ENCODE measurements at places on chromosomes 1 and 21. TPM values are rescaled to one million over a fixed set of nuclear protein-coding genes. Genes with fewer than 3 reads are reported as not detected.

DNA sequence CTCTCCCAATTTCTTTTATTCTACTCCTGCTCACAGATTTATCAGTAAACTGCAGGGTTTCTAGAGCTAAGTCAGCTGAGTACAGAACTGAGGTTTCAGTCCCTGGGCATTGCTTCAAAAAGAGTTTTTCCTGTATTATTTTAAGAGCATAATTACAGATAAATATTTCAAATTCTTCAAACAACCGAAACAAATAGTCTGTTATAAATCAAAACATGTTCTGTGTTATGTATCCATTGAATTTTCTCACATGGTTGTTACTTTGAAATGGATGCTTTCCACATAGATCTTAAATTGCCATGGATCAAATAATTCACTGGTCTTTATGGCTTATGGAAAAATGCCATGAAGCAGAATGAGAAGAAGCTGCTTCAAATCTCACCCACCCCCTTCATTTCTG, 64.5 kb downstream of the LRRC8C start:
- DNase-seq, result no peak
- H3K4me1 ChIP-seq, result peaks cover 9% of the 10 kb centered on the region
- H3K27me3 ChIP-seq, result no peaks in the 10 kb centered on the region
- H3K36me3 ChIP-seq, result no peaks in the 10 kb centered on the region

Gene ATP6V1G3
- not detected for total RNA-seq

Gene RHEX
- 1.2 TPM for total RNA-seq

GRCh38 chr1:208369658-208370057, 125.5 kb upstream of the PLXNA2 start:
- no peaks in the 10 kb centered on the region for H3K36me3 ChIP-seq
- H3K4me3 ChIP-seq, result no peak overlapping the region
- peaks cover 6% of the 10 kb centered on the region for H3K27me3 ChIP-seq
- H3K4me1 ChIP-seq, result no peaks in the 10 kb centered on the region
- no peak for DNase-seq

- H3K36me3 ChIP-seq, result no peaks in the 10 kb centered on the region
- H3K4me1 ChIP-seq, result peaks cover 18% of the 10 kb centered on the region
- no peak overlapping the region for H3K4me3 ChIP-seq
- no peaks in the 10 kb centered on the region for H3K27me3 ChIP-seq
- no peak overlapping the region for H3K27ac ChIP-seq
Observed at GRCh38 chr1:55572878-55573734, 357.9 kb upstream of the USP24 start.

DNA sequence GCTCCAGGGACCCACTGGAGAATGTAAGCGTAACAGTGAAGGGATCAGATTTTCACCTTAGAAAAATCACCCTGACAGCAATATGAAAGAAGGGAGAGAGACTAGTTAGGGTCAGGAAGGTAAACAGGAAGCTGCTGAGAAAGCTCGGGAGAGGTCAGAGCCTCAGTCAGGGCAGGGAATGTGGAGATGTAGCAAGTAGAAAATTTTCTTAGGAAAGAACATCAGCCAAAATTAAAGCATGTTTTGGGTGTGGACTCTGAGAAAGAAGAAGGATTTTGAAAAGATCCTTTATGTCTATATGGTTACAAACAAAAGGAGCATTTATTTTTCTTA, 16.7 kb upstream of the ERICH3 start:
- H3K36me3 ChIP-seq, result no peaks in the 10 kb centered on the region
- H3K4me3 ChIP-seq, result no peak overlapping the region
- DNase-seq, result no peak
- no peaks in the 10 kb centered on the region for H3K27me3 ChIP-seq
- H3K4me1 ChIP-seq, result no peaks in the 10 kb centered on the region

Gene CFHR5
- not detected for total RNA-seq

DNA sequence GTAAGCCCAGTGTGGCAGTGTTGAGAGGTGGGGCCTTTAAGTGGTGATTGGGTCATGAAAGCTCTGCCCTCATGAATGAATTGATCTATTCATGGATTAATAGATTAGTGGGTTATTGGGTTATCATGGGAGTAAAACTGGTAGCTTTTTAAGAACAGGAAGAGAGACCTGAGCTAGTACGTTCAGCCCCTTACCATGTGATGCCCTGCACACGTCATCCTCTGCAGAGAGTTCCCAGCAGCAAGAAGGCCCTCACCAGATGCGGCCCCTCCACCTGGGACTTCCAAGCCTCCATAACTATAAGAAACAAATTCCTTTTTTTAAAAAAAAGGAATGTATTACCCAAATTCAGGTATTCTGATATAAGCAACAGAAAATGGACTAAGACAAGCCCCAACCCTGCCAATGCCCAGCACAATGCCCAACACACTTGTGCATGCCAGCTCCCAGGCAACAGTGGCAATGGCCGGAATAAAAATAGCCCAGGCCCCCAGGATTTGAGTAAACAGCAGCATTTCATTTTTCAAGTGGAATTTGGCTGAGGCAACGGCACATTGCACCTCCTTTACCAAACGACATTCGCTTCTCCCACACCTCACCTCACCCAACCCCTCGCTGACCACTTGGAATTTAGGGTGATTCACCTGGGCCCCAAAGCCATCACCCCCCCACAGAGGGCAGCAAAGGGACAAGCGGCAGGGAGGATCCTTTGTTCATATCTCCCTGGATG, 215.9 kb downstream of the TOMM20 start:
- peaks cover 18% of the 10 kb centered on the region for H3K4me1 ChIP-seq
- H3K27ac ChIP-seq, result no peak overlapping the region
- no peaks in the 10 kb centered on the region for H3K36me3 ChIP-seq
- H3K4me3 ChIP-seq, result no peak overlapping the region
- DNase-seq, result peak; percentile 17
- H3K27me3 ChIP-seq, result no peaks in the 10 kb centered on the region

DNA sequence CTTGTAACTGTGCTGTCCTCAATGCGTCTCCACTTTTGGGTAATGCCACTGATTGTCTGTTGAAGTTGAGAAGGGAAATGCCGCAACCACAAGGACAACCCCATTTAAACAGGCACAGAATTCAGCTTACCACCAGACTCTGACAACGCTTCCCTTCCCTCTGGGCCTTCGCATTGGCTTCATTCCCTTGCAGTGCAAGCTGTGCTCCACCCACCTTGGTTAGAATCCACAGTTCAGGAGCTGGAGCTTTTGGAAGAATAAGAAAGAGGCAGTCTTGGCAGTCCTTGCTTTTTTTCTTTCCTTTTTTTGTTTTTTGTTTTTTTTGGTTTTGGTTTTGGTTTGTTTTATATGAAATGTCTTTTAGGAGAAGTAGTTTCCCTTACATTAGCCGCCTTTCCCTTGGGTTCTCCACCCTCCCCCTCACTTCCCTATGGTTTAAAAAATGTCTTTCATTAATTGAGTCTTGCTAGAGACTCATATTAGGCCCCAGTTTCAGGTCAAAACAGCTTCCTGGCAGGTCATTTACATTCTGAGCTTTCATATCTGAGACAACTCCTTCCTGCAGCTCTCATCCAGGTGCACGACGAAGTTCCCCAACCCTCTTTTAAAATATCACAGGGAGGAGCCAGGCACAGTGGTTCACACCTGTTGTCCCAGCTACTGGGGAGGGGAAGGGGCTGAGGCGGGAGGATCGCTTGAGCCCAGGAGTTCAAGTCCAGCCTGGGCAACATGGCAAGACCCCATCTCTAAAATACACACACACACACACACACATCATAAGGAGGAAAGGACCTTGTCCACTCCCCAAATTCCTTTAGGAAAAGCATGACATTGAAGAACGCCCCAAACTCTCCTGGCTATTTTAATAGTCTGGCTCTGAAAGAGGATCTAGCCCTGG, 20.7 kb upstream of the LAX1 start:
- H3K4me1 ChIP-seq, result peaks cover 28% of the 10 kb centered on the region
- H3K27ac ChIP-seq, result peak overlapping the region; percentile 77
- peak overlapping the region; percentile 18 for H3K4me3 ChIP-seq
- peaks cover 21% of the 10 kb centered on the region for H3K36me3 ChIP-seq
- no peaks in the 10 kb centered on the region for H3K27me3 ChIP-seq

DNA sequence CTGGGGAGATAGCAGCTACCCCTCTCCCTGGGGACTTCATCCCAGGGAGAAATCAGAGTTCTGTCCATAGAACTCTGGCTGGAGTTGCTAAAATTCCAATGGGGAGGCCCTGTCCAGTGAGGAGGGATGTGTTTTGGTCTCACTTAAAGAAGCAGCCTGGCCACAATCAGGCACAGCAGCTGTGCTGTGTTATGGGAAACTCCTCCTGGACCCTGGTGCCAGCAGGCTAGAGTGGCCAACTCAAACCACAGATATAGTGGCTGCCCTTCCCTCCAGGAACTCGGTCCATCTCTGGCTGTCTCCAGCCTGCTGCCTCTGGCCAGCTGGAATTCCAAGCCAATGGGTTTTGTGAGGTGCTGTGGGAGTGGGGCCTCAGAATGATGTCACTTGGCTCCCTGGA, 37.4 kb upstream of the SAMD11 start:
- DNase-seq, result no peak
- no peaks in the 10 kb centered on the region for H3K36me3 ChIP-seq
- peaks cover 47% of the 10 kb centered on the region for H3K27me3 ChIP-seq
- H3K4me3 ChIP-seq, result no peak overlapping the region

Gene RPE65
- total RNA-seq, result not detected

DNA sequence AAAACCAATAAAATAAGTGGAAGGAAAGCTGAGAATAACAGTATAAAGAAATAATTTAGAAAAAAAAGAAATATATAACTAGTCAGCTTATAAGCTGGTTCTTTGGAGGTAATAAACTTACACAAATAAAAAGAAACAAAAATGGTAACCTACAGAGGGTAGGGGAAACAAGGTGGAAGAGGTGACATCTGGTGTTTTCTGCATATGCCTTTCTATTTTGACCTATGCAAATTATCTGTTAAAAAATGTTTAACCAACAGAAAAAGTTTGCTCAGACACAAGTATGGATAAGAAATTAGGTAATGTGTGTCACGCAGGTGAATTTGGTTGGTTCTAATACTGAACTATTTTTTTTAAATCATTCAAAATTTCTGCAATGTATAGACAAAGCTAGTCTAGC, 53.6 kb upstream of the DMRTA2 start:
- H3K4me1 ChIP-seq, result no peaks in the 10 kb centered on the region
- no peak for DNase-seq
- H3K4me3 ChIP-seq, result no peak overlapping the region
- H3K36me3 ChIP-seq, result peaks cover 28% of the 10 kb centered on the region

Gene ATXN7L2
- 5.1 TPM for total RNA-seq

Gene TMEM240
- total RNA-seq, result 1.7 TPM

DNA sequence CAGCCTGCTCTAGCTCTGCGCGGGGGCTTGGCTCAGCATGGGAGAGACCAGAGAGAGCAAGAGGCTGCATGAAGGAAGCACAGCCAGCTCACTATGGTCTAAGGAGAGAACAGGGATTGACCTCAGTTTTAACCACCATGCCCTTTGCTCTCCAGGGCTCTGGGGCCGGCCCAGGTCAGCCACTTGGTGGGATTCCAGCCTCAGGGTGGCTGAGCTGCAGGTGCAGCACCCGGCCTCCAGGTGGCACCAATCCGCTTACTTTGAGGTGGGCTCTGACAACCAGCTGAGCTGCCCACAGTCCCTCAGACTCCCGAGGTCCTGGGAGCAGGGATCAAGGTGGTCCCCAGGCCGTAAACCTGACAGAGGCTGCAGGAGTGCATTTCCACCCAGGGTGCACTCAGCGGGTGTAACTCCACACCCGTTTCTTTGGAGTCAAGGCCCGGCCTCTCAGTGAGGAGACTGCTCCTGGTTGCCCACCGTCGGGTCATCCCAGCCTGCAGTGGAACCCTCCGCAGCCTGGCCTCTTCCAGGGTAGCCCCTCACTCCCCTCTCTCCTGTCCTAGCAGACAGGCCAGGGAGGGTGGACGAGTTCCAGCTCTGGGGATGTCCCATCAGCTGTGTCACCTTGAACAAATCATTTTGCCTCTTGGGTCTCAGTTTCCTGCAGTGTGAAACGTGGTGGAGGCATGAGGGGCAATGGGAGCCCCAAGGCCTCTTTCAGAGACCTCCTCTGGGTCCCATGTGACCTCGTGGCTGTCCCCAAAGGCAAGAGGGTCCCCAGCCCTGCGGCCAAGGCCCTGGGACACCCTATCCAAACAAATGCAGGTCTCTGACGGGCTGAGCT, 607 bp upstream of the LGR6 start:
- H3K4me1 ChIP-seq, result peaks cover 21% of the 10 kb centered on the region
- no peaks in the 10 kb centered on the region for H3K36me3 ChIP-seq
- no peak for DNase-seq
- peaks cover 36% of the 10 kb centered on the region for H3K27me3 ChIP-seq

Gene IL10RB
- 28.1 TPM for total RNA-seq

Gene RNU1-2
- under 0.01 TPM for total RNA-seq

Gene FBXO2
- 16.7 TPM for total RNA-seq

DNA sequence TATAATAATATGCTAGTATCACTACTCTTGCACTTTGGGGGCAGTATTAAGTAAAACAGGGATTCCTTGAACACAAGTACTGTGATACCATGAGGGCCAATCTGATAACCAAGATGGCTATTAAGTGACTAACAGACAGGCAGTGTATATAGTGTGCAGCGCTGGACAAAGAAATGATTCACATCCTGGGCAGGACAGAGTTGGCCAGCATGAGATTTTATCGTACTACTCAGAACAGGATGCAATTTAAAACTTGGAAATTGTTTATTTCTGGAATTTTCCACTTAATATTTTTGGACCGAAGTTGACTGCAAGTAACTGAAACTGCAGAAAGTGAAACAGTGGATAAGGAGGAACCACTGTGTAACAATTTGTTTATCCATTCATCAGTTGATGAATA, 74.6 kb downstream of the DNTTIP2 start:
- DNase-seq, result no peak
- no peak overlapping the region for H3K27ac ChIP-seq
- H3K27me3 ChIP-seq, result no peaks in the 10 kb centered on the region
- no peak overlapping the region for H3K4me3 ChIP-seq
- no peaks in the 10 kb centered on the region for H3K36me3 ChIP-seq

Gene C1orf74
- total RNA-seq, result 10.1 TPM

DNA sequence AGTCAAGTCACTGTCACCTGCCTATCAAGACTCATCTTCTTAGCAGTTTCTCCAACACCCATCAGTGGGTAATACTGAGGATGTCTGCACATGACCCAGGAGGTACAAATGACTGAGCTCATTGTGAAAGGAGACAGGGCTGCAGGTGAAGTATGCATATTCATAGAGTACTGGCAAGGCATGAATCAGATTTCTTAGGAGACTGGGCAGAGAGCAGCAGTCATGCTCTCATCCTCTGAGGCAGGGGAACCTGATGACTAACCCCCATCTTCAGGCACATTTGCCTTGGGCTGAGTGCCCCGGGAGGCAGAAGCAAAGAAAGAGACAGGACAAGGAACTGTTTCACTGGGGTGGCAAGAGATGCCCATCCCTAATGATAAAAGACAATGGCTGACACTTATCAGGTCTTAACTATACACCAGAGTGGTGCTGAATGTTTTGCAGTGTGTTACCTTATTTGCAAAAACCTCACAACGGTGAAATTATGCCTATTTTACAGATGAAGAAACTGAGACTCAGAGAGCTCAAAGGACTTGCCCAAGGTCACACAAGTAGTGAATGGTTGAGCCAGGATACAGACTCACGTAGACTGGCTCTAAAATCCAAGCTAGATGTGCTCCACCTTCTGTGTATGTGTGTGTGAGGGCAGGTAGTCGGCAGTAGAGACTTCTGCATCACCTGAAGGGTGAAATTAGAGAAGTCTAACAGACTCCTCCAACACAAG, 9.2 kb upstream of the GRHL3 start:
- no peak overlapping the region for H3K27ac ChIP-seq
- no peak for DNase-seq
- H3K27me3 ChIP-seq, result no peaks in the 10 kb centered on the region

Gene PGBD5
- 0.16 TPM for total RNA-seq

GRCh38 chr1:217186664-217187063, 444.2 kb downstream of the GPATCH2 start:
- no peak overlapping the region for H3K4me3 ChIP-seq
- H3K4me1 ChIP-seq, result no peaks in the 10 kb centered on the region
- H3K36me3 ChIP-seq, result no peaks in the 10 kb centered on the region
- H3K27me3 ChIP-seq, result no peaks in the 10 kb centered on the region
- DNase-seq, result no peak
